ENCODE measurements at places on chromosomes 12 and 14. TPM values are rescaled to one million over a fixed set of nuclear protein-coding genes. Genes with fewer than 3 reads are reported as not detected.

- DNase-seq, result no peak
These were observed 64.9 kb upstream of the LMNTD1 start for GRCh38 chr12:25617991-25618390.

Gene MORN3
- total RNA-seq, result 3.5 TPM

- DNase-seq, result no peak
These were observed 149.8 kb upstream of the FOXN3 start for GRCh38 chr14:89566644-89567415.

GRCh38 chr12:76029982-76030340 is 1.6 kb downstream of the PHLDA1 start:
- peak; percentile 13 for DNase-seq

GRCh38 chr12:107894589-107894988 is 120.1 kb downstream of the ASCL4 start:
- no peak for DNase-seq

Gene ITGB7
- total RNA-seq, result 702 TPM

- no peak for DNase-seq
These were observed 10.8 kb downstream of the TMEM52B start for GRCh38 chr12:10189653-10190052.

GRCh38 chr12:19189522-19189921 is 60.0 kb downstream of the PLEKHA5 start:
- no peak for DNase-seq

Measured in activated CD4-positive, alpha-beta T cell treated with anti-CD3 and anti-CD28 coated beads, Interleukin-2, amount 10 ng/mL, durations not matched to agents 7 days and 5 days (primary cell).